ENCODE measurements at places on chromosomes 3 and 15.

- no peak for DNase-seq
These were observed 56.3 kb downstream of the PPM1L start for GRCh38 chr3:160812304-160812703.

GRCh38 chr3:81684751-81685395 is 76.6 kb downstream of the GBE1 start:
- DNase-seq, result no peak

GRCh38 chr3:31767920-31768319 is 213.1 kb downstream of the OSBPL10 start:
- no peak for DNase-seq

GRCh38 chr15:94363382-94363781 is 132.0 kb downstream of the MCTP2 start:
- no peak for DNase-seq

- no peak for DNase-seq
These were observed 236.5 kb downstream of the WDR72 start for GRCh38 chr15:53522991-53523390.

DNA sequence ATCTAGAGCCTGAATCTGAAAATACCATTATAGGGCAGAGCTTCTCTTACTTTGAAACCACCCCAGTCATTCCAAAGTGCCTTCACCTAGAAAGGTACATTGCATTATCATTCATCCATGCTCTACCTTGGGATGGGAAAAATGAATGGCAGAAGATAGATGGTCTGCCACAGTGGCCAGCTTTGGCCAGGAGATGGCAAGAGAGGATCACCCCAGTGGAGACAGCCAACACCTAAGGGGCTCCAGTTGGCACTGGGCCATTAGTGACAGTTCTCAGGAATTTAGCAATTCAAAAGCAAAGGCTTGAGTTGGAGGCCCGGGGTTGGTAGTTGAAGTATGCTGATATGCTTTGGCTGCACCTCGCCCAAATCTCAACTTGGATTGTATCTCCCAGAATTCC is 253.6 kb upstream of the MRPL3 start:
- no peak for DNase-seq

GRCh38 chr3:5276934-5277333 is 89.4 kb downstream of the EDEM1 start:
- no peak for DNase-seq

- no peak for DNase-seq
These were observed 2.5 kb upstream of the CTNNB1 start for GRCh38 chr3:41196499-41197410.

- no peak for DNase-seq
These were observed 134.9 kb downstream of the CACNA2D3 start for GRCh38 chr3:54257125-54257720.

DNA sequence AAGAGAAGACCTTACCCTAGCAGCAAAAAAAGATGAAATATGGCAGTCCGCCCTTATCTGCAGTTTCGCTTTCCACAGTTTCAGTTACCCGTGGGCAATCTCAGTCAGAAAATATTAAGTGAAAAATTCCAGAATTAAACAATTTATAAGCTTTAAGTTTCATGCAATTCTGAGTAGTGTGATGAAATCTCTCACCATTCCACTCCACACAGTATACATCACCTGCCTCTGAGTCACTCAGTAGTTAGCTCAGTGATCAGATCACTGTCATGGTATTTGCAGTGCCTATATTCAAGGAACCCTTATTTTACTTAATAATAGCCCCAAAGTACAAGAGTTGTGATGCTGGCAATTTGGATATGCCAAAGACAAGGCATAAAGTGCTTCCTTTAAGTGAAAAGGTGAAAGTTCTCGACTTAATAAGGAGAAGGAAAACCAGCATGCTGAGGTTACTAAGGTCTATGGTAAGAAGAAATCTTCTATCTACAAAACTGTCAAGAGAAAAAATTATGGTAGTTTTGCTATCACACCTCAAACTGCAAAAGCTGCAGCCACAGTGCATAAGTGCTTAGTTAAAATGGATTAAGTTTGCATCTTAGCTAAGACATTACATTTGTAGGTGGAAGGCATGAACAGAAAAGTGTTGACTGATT is 48.1 kb downstream of the HSPBAP1 start:
- no peak for DNase-seq

GRCh38 chr15:60005352-60006202 is 1.5 kb downstream of the FOXB1 start:
- no peak for DNase-seq
